Stimulated activated CD8-positive, alpha-beta memory T cell treated with anti-CD3 and anti-CD28 coated beads, Interleukin-4, amount 100 ng/mL, for 4 hours (primary cell): ENCODE measurements at places on chromosomes 6 and 20.

DNA sequence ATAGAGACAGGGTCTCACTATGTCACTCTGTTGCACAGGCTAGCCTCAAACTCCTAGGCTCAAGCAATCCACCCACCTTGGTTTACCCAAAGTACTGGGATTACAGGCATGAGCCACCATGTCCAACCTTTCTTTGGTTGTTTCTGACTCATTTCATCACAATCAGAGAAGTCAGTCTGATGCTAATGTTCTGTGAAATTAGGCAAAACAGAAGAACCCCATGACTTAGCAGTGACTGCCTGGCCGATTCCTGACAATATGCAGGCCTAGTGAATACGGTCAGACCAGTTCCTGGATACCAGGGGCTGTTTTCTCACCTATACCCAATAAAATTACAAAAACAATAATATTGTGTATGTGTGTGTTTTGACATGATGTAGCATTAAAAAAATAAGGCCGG lies 58.8 kb upstream of the BTN3A2 start:
- DNase-seq: no peak

DNA sequence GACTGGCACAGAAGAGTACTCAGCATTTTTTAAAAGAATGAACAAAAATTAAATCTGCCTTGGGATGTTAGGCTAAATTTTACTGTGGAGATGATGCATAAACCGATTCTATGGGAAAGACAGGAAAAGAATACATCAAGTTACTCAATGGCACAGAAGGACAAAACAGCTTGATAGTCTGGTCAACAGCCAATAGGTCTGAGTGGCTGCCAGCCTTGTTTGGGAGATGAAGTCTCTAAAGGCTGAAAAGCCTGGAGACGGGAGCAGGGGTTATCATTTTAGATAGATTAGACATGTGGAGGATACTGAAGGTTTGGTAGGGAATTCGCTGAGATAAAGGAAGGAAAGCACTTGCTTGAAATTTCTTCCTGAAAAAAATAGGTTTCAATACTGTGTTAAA lies 56.3 kb upstream of the LAMA2 start:
- DNase-seq: no peak

- no peak for DNase-seq
These were observed 154.0 kb downstream of the LAMP5 start for GRCh38 chr20:9668381-9668780.

GRCh38 chr6:20188630-20189075 lies 23.6 kb downstream of the MBOAT1 start:
- no peak for DNase-seq

DNA sequence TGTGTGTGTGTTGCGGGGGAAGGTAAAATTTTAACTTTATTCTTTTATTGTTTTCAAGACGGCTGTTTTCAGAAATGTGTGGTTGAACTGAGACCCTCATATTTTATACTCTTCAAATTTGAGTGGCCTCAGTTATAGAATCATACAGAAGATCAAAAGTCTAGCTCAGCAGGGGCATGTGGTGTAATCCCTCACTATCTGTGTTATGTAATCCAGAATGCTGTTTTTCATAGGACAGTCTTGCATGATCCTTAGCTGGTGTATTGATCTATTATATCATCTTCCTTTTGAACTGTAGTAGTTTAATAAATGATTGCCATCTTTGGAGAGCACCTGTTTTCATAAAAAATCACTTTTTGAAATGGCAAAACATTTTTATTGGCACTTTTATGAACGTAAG lies 1.4 kb downstream of the PLCB4 start:
- no peak for DNase-seq

DNA sequence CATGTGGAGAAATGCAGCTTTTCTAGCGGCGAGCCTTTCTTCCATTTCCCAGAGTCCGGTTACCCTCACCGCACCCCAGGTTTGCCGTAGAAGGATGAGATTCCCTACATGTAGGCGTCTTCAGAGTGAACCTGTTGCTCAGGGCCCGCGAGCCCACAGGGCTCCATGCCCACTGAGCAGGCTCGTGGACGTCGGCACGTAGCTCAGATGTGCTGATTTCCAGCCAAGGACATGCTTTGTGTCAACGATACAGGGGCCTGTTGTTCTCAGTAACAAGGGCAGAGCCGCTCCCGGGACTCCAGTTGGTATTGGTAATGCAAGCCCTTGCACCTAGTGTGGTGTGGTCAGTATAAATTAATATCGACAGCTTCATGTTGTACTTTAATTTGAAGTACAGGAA lies 159.6 kb downstream of the MTHFD1L start:
- no peak for DNase-seq

- DNase-seq: no peak
These were observed 571 bp downstream of the CSNK2B start for GRCh38 chr6:31666337-31666965.

GRCh38 chr6:169689287-169689686 lies 12.5 kb downstream of the WDR27 start:
- DNase-seq: no peak

DNA sequence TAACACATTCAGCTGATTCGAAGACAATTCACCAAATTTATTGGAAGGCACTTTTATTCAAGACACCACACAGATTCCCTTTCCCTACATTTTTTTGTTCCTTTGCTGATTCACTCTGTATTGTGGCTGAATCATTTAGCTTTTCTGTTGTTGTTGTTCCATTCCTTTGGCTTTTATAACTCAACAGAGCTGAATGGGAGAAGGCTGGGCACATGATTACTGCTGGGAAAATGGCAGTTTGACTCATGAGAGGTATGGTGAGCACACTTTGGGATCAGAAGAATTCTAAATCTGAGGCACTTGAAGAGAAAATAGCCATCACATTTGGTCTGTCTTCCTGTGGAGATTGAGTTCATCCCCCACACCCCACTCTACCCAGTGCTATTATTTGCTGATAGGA lies 15.7 kb upstream of the SAYSD1 start:
- DNase-seq: no peak
